ENCODE measurements at places on chromosomes 2 and 18.

GRCh38 chr2:240569523-240569997 is 1.3 kb downstream of the RNPEPL1 start:
- no peak for DNase-seq

DNA sequence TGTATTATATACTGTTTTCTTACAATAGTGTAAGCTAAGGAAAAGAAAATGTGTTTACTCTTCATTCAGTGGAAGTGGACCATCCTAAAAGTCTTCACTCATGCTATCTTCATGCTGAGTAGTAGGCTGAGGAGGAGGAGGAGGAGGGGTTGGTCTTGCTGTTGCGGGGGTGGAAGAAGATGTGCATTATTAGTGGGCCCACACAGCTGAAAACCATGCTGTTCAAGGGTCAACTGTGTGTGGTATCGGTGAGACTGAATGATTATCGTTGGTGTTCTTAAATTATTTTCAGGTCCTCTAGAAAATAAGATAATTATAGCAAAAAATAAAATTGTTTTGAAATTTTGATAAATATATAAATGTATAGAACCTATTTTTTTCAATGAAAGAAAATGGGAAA is 22.0 kb downstream of the INSIG2 start:
- no peak for DNase-seq

GRCh38 chr2:235160281-235160810 is 208.5 kb downstream of the SH3BP4 start:
- DNase-seq = no peak

DNA sequence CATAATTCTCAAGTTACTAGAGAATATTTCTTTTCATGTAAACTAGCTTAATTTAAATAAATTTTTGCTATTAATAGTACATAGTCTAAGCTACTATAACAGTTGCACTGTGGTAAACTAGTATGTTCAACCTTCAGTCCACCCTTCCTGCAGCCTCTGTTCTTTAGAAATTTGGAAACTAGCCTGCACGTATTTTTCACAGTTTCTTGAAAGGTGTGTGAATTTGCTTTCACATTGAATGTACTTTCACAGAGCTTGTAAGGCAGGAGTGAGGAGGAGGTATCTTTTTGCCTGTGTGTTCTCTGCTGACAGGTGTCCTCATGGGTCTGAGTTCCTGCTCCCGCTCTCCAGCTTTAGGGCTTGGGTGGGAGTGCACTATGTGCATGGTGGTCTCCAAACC is 117.5 kb downstream of the ATP9B start:
- no peak for DNase-seq

- no peak for DNase-seq
Measured at GRCh38 chr2:121043827-121044222, 241.2 kb downstream of the TFCP2L1 start.

DNA sequence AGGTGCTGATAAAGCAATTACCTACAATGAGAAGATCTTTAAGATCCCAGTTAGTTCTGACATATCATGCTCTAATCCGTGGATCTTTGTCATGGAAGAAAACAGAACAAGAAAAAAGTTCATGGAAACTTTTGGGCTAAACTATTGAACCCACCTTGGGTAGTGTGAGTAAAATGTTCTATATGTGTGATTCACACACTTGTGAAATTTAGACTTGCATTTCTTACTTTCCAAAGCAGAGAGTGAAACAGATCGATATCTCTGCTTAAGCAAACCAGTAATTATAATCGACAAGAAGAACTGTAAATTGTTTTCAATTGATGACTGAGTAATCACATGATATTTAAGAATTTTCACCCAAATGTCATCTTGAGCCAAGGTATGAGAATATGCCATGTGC is 214.2 kb downstream of the HRH4 start:
- DNase-seq = no peak

GRCh38 chr18:6120820-6121279 is 225.5 kb upstream of the TMEM200C start:
- DNase-seq = no peak

DNA sequence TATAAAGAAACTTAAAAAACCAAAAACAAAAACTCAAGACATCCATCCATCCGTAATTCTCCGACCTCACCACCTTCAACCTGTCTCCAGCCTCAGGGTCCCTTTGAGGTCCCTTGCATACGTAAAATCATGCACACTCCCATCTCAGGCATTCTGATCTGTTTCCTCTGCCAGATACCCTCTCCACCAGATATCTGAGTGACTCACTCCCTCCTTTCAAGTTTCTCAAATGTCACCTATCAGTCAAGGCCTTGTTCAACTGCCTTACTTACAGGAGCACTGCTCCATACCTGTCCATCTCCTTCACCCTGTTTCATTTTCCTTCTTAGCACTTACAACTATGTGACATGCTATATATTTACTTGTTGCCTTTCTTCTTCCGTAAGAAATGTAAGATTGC is 369.3 kb downstream of the NBAS start:
- no peak for DNase-seq

DNA sequence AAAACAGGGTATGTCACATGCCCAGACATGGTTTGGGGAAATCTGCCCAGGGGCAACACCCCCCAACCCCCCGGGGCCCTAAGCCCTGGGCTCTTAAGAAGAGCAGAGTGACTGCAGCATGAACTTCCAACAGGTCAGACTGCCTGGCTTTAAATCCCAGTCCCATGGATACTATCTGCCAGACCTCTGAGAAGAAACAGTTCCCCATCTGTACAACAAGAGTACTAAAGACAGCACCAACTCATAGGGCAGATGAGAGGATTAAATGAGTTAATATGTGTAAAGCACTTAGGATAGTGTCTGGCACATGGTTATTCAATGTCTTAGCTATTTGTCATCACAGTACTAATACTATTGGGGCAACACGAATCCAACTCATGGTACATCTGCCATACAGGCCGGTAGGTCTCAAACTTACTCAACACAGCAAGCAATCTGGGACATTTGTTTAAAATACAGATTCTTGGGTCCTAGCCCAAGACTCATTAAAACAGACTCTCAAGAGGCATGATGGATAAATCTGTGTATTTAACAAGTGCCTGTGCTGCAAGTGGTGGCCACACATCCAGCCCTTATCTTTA is 23.4 kb downstream of the CDH2 start:
- no peak for DNase-seq

DNA sequence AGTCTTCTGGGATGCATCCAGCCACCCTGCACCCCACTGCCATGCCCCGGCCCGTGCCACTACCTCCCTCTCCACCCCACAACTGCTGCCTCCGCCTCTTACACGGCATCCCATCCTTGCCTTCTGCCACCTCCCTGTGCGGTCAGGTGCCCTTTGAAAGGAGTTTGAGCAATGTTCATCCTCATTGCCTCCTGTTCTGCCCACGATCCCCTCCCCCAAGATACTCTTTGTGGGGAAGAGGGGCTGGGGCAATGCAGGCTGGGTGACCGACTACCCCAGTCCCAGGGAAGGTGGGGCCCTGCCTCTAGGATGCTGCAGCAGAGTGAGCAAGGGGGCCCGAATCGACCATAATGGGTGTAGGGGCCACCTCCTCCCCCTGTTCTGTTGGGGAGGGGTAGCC is 8.4 kb downstream of the MFSD2B start:
- DNase-seq = no peak

DNA sequence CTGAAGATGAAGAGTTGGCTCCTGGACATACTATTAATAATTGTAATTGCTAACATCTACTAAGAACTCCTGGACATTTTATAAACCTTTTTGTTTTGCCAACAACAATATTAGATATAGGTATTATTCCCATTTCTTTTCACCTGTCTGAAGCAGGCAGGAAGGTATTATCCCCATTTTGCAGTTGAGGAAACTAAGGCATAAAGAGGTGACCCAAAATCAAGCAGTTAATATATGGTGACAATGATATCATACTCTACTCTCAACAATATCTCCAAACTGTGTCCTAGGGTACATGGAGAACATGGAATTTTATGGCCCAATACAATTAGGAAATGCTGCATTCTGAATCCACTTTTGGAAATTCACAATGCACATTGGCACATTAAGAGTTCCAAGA is 1.8 kb upstream of the NMI start:
- no peak for DNase-seq

DNA sequence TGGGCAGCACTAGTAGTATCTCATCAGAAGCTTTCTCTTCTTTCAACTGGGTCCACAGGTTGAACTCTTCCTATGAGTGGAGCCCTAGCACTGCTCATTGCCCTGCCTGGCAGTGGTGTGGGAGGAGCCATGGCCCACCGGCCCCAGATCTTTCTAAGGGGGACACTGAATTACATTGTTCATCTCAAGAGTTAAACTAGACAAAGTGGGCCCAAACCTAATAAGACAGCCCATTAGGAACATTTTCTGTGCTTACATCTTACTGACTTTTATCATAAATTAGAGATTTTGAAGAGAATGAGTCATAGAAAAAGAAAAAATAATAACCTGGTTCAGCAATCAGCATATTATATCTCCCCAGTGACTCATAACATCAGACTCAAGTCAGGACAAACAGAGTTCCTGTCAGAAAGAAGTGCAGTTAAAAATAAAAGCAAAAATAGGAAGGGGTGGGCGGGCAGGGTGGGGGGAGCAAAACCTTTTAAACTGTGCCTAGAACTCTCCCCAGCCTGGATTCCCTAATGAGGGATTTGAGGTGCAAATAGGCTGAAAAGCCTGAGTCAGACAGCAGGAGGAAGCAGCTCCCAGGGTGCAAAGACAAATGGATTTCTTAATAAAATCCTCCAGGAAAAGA is 161.6 kb upstream of the TRIB2 start:
- no peak for DNase-seq

GRCh38 chr2:16257322-16258028 is 317.1 kb downstream of the MYCN start:
- DNase-seq = no peak

DNA sequence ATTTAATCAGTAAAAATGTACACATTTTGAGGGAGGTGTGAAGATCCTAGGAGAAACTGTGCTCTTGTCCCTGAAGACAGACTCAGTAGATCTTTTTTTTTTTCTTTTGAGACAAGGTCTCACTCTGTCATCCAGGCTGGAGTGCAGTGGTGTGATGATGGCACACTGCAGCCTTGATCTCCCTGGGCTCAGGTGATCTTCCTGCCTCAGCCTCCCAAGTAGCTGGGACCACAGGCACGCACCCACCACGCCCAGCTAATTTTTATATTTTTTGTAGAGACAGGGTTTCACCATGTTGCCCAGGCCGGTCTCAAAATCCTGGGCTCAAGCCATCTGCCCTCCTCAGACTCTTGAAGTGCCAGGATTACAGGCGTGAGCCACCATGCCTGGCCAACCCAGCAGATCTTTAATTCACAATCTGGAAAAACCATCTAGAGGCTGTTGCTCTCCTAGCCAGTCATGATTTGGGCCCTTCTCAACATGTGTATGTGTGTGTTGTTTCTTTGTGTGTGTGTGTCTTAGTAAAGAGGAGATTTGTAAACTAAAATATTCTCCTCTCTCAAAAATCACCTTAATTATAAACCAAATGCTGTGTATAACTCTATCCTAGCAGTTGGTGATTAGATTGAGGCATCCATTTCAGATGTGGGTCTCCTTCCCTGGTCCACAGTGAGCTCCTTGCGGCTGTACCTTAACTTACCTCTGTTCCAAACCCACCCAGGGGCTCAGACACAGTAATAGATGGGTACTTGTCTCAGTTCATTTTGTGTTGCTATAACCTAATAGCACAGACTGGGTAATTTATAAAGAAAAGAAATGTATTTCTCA is 3.9 kb upstream of the MYCN start:
- DNase-seq = no peak

GRCh38 chr2:36387258-36387916 is 31.8 kb downstream of the CRIM1 start:
- DNase-seq = no peak

DNA sequence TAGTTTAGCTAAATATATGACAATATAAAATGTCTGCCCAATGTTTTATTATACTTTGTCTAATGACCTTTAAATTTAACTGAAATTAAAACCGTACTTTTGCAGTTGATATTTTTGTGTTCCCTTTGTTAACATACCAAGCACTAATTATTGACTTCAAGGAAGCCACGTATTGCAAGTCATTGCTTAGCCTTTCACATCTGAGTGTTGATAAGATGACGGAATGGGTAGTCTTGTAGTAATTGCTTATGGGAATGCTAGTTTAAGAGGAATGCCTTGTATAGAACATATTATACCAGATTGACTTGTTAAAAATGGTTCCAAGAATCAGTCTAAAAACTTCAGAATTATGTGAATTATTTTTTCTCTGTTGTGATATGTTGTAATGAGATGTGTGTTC is 14.0 kb upstream of the ELAC1 start:
- no peak for DNase-seq

GRCh38 chr2:131394147-131394931 is 30.4 kb upstream of the RAB6D start:
- no peak for DNase-seq

- DNase-seq = no peak
Measured at GRCh38 chr2:41207578-41207977, 755.7 kb upstream of the SLC8A1 start.

- DNase-seq = no peak
Measured at GRCh38 chr2:182359027-182359989, 67.5 kb downstream of the PDE1A start.

DNA sequence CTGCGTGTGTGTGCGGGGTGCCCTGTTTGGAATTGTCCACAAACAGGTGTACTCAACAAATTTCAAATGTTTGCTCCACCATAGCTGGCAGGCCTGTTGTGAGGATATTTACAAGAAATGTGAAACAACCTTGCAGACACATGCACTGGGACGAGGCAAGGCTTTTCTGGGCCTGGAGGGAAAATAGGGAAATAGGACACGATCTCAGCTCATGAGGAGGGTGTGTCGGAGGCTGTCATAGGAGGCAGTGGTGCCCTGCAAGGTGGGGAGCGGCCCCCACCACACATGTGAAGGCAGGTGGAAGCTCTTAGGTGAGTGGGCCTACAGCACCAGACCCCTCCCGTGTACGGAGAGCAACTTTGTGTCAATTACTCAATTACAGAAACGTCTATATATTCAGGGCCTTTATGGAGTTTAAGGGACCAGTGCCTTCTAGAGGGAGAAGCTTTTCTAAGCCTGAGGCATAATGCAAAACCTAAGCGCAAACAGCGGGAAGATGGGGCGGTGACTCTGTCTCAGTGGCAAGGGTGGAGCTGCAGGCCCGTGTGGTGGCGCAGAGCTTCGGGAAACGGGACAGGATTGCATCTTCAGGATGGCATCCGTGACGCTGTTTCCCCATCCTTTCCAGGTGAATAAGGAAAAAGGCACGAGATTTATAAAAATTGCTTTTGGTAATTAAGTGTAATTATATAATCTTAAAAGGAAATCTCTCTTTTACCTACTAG is 48.0 kb downstream of the RNF144A start:
- DNase-seq = no peak

DNA sequence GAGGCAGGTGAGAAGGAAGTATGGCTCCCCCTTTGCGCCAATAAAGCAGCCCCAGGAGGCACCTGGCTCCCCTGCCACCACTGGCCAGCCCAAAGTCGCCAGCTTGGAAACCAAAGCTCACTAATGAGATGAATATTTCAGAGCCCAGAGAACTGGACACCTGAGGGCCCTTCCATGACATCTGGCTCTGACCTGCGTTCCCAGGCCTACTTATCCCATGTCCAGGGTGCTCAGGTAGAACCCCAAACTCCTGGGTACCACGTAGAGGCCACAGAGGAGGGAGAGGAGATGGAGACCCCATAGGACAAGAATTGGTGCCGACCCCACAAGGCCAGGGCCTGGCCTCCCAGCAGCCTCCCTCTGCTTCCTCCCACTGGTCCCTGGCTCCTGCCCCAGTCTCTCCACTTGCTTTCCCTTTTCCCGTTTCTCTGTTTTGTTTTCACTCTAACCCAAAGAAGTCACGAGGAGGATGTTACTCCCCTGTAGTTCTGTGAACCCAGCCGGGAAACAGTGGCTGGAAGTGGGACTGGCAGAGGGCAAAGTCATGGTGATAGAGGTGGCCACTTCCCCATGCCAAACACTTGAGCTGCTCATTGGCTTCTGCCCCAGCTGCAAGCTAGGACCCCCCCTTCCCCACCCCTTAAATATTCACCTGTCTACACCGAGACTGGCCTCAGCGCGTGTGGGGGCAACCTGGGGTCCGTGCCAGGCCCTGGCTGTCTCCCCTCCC is 820 bp downstream of the TMBIM1 start:
- DNase-seq = no peak

Data from stimulated activated CD8-positive, alpha-beta memory T cell treated with anti-CD3 and anti-CD28 coated beads, Interleukin-4, amount 100 ng/mL, for 4 hours (primary cell).